ENCODE measurements at places on chromosomes 1 and 21.

- DNase-seq: no peak
These were observed 83.9 kb upstream of the EDEM3 start for GRCh38 chr1:184838504-184838951.

DNA sequence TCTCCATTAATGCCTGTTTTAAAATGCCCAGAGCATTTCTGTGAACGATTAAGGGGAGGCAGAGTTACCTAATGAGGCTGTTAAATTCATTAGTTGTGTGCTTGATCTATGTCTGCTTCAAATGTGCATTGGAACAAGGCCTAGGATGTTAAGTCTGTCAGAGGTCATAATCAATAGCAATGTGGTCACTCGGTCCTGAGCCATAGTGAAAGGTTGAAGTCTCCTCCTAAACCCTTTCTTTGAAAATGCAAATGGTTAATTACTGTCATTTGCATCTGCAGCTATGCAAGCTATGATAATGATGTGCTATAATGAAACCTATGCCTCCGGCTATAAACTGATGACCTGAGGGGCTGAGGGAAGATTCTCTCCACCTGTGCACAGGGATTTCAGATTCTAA, 114.2 kb upstream of the NR5A2 start:
- DNase-seq: no peak

GRCh38 chr1:109111386-109112055, 2.4 kb upstream of the ELAPOR1 start:
- DNase-seq: no peak

- DNase-seq: no peak
These were observed 5.3 kb upstream of the FAM78B start for GRCh38 chr1:166172106-166172505.

- DNase-seq: peak; percentile 99
These were observed 5.9 kb downstream of the ANKRD35 start for GRCh38 chr1:145879775-145880174.

- no peak for DNase-seq
These were observed 438.5 kb downstream of the PTPRU start for GRCh38 chr1:29674627-29675326.

DNA sequence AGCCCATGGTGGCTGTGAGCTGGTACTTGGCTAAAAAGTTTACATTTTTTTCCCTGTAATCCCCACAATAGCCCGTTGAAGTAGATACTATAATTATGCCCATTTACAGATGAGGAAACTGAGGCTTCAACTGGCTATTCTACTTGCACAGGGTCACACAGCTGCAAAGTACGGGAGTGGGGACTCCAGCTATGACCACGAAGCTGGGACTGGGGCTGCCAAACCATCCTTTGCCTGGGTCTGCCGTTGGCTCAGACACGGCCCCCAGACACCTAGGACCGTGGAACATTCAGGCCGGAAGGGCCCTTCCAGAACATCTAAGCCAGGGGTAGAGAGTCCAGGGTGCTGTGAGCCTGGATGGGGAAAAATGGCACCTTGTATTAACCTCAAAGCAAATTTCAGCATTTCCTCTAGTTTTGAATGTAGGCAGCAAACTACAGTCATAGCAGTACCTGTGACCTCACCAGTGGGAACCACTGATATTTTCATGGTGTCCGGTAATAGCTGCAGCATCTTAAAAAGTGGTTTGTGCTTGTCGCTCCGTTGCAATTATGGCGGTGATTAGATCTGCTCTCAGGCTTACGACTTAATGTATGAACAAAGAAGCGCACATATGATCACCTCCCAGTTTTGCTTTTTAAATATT, 4.3 kb downstream of the TP73 start:
- peak; percentile 4 for DNase-seq

DNA sequence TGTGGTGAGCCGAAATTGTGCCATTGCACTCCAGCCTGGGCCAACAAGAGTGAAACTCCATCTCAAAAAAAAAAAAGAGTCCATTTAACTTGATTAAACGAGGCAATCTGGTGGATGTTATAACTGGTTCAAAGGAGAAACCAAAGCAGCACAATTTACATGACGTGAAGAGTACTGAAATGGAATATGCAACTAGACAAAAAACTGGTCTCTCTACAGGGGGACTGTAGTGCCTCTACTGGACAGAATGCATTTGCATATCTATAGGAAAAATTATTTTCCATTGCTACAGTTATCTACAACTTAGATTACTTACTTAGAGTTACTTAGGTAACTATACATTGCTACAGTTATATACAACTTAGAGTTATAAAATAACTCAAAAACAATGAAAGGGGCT, 2.7 kb upstream of the CAPN2 start:
- no peak for DNase-seq

DNA sequence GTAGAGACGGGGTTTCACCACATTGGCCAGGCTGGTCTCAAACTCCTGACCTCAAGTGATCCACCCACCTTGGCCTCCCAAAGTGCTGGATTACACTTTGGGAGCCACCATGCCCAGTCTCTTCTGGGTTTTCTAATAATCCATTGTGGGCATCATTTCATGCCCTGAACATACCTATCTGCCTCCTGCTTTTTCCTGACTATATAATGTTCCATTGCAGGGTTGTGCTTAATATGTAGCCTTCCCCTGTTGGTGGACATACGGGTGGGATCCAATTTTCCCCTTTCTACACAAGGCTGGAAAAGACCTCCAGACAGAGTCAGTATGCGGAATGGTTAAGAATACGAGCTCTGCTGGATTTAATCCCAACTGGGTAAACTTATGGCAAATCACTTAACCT, 3.5 kb upstream of the ZNF683 start:
- no peak for DNase-seq

DNA sequence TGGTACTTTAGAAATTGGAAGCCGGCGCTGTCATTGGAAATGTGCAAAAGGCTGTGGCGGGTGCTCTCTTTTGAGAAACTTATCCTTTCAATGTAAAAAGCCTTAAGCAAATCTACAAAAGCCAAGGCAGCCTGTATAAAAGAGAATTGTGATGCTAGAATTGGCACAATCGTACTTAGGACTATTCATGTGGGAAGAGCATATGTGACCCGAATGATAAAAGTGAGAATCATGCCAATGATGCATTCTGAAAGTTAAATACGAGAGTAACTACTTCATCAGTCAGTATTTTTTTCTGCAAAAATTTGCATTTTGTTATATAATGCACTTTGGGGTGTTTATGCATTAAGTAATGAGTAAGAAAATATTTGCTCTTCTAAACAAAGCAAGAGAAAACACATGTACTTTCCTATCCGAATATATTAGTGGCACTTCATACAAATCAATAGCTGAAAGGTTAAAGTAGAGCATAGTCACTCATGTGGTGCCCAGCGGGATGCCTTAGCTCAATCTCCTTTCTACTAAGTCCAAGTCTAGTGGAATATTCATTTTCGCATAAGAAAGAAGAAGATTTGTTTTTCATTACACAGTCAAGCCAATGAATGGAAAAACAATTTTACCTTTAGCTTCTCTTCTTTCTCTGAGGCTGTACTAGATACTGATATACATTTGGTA, 1256.6 kb upstream of the B3GALT2 start:
- no peak for DNase-seq

- no peak for DNase-seq
These were observed 288.8 kb downstream of the LTN1 start for GRCh38 chr21:28703861-28704260.

GRCh38 chr1:116075990-116076389, 35.2 kb upstream of the MAB21L3 start:
- DNase-seq: no peak

DNA sequence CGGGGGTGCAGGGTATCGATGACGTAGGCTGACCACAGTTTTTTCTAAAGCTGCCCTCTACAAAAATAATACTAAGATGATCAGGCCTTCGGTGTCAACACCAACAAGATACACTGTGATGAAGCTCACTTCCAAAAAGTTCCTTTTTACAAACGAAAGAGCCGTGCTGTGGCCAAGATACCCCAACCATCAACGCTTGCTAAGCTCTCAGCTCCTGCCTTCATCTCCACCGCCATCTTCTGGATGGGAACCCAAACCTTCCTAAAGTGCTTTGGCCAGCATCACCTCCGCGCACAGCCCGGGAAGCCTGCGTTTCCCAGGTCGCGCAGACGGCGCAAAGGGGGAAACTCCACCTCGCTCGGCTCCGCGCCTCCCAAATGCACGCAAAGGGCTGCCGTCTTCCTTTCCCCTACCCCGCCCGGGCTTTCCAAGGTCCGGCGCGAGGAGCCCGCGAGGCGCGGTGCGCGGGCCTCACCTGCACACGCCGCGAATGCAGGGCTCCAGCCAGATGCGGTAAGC, 541 bp downstream of the USP48 start:
- DNase-seq: peak; percentile 50

DNA sequence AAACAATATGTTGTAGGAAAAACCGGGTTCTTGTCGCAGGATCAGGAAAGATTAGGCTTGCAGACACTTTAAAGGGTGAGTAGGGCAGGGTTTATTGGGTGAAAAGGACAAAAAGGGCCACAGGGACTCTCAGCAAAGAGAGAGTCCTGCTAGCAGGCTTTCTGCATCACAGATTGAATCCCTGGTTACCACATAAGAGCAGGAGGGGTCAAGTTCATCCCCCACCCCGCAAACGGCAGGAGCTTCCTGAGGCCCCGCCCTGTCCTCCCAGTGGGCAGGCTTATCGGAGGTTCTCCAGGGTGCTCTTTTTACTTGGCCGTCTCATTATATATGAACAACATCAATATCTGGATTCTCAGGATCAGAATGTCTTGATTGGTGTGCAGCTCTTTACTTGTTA, 47.7 kb downstream of the SYCP1 start:
- no peak for DNase-seq

DNA sequence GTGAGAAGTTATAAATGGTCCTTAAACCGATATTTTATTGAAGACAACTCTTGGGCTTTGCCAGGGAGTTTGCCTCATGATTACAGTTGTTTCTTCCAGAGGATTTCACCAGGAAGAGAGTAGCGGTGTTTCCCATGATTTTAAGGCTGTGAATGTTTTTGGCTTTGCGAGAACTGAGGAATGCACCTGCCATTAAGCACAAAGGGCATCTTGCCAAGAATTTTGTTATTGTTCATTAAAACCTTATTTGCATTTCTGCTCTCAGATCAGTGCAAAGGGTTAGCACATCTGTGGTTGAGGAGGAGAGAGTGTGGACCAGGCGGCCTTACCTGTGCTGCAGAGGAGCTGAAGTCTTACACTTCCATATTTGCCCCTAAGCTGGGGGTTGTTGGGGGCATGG, 13.8 kb downstream of the CNIH3 start:
- peak; percentile 25 for DNase-seq

- no peak for DNase-seq
These were observed 6.1 kb downstream of the SRM start for GRCh38 chr1:11053758-11054137.

DNA sequence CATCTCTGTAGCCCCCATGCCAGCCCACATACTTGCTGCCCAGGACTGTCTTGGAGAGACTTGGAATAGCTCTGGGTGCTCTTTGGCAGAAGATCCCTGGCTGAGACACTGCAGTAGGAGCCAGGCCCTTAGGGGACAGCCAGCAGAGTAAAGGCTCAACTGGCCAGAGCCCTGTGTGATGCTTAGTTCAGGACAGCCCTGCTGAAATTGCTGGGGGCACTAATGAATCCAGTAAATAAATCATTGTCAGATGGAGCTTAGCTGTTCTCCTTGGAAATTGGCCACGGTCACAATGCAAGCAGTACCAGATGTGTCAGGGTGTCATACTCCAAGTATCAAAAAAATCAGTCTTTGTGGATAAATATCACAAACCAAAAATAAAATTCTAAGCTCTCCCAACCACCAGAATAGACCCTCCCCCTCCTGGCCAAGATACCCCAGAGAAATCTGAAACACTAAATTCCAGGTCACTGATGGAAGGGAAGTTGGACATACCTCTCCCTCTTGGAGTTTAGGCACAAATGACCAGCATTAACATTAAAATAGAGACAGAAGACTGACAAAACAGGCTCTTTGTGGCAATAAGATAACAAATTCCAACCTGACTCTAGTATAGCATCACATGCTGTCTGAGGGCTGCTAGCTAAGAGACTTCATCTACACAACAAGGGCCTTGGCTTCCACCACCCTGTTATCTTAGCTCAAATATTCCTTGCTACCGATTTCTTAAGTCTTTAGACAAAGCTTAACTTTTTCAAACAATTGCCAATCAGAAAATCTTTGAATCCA, 83.2 kb upstream of the DNAH14 start:
- no peak for DNase-seq

- no peak for DNase-seq
These were observed 16.3 kb downstream of the L1TD1 start for GRCh38 chr1:62210960-62211359.

GRCh38 chr1:151072224-151072623, 1.7 kb downstream of the GABPB2 start:
- no peak for DNase-seq

GRCh38 chr1:209590405-209590804, 6.9 kb downstream of the CAMK1G start:
- DNase-seq: no peak

DNA sequence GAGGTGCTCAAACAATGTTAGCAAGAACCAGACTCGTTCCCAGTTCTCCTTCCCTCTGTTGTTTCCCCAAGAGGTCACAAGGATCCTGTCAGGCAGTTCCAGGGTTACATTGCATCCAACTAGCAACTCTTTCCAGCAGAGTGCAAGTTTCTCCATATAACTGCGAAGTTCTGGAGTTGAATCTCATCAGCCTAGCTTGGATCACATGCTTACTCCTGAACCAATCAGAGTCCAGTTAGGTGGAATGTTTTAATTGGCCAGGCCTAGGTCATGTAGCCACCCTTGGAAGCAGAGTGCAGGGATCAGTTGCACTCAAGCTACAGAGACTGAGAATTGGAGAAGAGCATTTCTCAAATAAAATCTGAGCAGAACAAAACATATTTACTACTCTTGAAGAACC, 15.9 kb upstream of the PIK3R3 start:
- no peak for DNase-seq

DNA sequence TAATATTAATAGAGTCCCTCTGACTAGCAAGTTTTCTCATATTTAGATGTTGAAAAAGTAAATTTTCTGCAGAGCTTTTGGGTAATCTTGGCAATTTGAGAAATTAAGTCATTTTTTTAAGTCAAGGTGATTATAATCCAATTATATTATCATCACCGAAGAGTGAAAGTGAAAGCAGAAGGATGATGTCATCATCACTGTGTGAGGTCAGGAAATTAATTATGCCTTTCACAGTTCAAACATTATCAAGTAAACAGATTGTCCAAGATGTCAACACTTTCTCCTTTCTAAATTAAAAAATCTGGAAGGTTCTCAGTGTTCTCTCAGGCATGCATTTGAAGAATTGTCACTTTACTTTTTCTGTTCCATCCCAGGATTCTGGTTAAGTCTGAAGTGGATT, 296.0 kb downstream of the TBX15 start:
- no peak for DNase-seq

GRCh38 chr1:1273512-1274298, at the start of gene UBE2J2:
Gene UBE2J2, minus strand, starts transcription at chr1:1273854. Its CDS starts 5,862 bp downstream, at chr1:1267992.
- DNase-seq: peak; percentile 90

DNA sequence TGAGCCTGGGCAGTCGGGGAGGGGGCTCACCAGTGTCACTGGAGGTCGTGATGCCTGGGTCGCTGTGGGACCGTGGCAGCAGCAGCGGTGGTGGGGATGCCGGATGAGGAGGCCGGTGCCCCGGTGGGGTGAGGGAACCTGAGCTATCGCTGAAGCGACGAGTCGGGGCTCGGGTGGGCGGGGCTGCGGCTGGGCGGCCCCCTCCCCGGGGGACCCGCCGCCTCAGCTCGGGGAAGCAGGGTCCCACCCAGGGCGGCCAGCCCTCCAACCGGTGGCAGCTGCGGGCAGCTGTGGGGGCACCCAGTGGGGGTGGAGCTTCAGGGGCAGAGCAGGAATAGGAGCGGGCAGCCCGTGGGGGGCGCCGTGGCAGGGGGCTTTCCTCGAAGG, 5.0 kb downstream of the ENTREP3 start:
- no peak for DNase-seq
